HFFc6 (cell line): ENCODE measurements at places on chromosomes 4 and X.

- no peak for DNase-seq
Observed at GRCh38 chr4:56055027-56055977, 106.6 kb downstream of the CEP135 start.

- DNase-seq, result no peak
Observed at GRCh38 chrX:103407776-103408175, 31.4 kb downstream of the BEX3 start.

DNA sequence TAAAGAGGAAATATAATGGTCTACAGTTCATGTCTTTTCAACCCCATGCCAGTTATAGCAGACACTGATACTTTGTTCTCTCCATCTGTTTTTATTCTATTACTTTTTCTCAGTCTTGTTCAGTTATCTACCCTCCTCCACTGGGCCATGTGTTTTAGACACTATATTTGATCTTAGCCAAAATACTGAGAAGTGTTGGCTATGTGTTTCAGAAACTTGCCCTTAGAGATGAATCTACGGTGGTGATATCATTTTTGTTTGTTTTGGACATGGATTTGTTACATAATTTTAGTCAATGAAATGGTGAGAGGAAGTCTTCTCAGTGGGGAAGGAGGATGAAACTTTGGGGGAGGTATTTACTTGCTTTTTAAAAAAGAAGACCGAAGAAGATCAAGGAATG, 211.5 kb upstream of the DDX53 start:
- DNase-seq, result no peak

DNA sequence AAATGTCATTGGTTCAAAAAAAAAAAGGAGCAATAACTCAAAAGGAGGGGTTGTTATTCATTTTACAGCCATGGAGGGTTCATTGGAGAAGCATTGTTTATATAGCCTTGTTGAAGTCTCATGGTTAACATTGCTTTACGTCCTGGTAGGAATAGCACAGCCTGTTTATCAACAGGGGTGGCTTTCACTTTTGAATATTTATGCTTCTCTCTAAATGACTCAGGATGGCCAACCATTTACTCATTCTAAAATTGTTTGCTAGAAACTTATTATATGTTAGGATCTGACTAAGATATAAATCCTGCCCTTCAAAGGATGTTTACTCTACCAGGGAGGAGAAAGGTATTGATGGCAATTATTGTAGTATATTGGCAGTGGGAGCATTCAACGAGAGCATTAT, 534.1 kb upstream of the GALNTL6 start:
- no peak for DNase-seq

- DNase-seq, result peak; percentile 49
Observed at GRCh38 chrX:104098151-104098808, 14.0 kb upstream of the ZCCHC18 start.

DNA sequence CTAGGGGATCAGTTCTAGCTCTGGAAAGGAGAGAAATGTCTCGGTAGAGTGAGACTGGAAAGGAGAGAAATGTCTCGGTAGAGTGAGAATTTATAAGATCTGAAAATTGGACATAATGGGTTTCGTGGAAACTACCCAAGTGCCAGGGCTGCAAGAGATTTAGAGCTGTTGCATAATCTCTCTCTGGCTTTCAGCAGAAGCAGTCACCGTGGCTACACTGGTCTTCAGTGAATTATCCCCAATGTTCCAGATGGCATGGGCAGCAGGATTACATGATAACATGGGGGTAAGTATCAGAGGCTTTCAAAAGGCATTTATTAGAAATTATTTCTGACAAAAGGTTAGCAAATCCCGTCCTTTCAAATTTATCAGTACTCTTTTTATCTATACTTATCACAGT, 435.5 kb downstream of the NKX6-1 start:
- no peak for DNase-seq

DNA sequence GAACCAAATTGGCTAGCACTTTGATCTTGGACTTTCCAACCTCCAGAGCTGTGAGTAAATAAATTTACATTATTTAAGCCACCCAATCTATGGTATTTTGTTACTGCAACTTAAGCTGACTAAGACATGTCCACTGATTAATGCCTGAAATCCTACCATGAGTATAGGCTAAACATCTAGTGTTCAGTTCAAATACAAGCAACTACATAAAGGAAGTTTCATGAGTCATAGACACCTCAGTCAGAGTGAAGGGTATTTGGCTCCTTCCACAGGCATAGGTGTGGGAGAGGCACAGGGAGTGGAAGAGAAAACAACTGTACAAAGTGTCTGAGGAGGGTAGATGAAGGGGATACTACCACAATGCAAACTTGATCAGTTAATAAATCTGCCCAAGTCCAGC, 35.5 kb upstream of the PCDH19 start:
- DNase-seq, result no peak

GRCh38 chr4:90184560-90184959, 57.4 kb downstream of the CCSER1 start:
- no peak for DNase-seq
